Renal cortex interstitium (tissue), 15 donors: ENCODE measurements at places on chromosomes 12 and 14.

- no peak for DNase-seq
Measured at GRCh38 chr14:104876251-104876699, 11.2 kb downstream of the CEP170B start.

DNA sequence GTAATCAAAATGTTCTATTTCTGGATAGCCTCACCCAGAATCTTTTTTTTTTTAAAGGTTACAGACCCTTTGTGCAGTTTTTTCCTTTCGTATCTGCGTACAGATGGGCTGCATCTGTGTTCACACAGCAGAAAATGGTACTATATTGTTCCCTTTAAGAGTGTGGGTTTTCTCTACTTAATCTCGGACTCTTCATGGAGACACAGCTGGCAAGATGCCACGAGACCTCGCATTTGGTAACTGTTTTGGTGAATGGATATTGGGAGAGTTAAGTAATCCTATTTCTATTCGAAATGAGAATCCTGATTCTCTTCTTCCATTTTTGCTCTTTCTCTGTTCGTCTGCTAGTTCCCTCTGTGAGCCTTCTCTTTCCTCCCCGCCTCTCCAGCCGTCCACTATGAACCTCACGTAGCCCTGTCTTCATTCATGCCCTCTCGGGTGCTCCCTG is 85.7 kb downstream of the SAMD4A start:
- no peak for DNase-seq

GRCh38 chr12:82665142-82665923 is 21.4 kb upstream of the TMTC2 start:
- DNase-seq = no peak

GRCh38 chr14:35375558-35376025 is 29.0 kb downstream of the NFKBIA start:
- DNase-seq = no peak
